ENCODE measurements at places on chromosomes 7 and 10.

- DNase-seq: peak; percentile 96
Measured at GRCh38 chr7:135662373-135663114, at the start of gene STMP1. Gene STMP1, plus strand, starts transcription at chr7:135662514.

DNA sequence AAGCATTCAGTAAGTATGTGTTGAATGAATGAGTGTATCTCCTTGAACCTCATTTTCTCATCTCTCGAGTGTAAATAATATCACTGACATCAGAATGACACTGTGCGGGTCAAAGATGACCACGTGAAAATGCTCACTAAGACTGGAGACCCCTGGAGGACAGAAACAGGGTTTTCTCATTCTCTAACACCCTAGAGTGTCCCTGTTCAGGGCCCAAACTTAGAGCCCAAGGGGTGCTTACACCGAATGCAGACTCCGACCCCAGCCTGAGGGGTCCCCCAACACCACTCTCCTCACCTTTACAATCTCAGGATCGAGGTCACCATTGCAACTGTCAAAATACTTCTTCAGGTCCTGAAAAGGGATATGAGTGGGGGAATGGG lies 1.4 kb downstream of the CDK5 start:
- no peak for DNase-seq

- no peak for DNase-seq
Measured at GRCh38 chr7:130896051-130896881, 162.3 kb upstream of the KLF14 start.

GRCh38 chr7:80876894-80877414 lies 41.9 kb downstream of the SEMA3C start:
- DNase-seq: peak; percentile 57

- no peak for DNase-seq
Measured at GRCh38 chr10:21499701-21500577, 25.5 kb downstream of the SKIDA1 start.

DNA sequence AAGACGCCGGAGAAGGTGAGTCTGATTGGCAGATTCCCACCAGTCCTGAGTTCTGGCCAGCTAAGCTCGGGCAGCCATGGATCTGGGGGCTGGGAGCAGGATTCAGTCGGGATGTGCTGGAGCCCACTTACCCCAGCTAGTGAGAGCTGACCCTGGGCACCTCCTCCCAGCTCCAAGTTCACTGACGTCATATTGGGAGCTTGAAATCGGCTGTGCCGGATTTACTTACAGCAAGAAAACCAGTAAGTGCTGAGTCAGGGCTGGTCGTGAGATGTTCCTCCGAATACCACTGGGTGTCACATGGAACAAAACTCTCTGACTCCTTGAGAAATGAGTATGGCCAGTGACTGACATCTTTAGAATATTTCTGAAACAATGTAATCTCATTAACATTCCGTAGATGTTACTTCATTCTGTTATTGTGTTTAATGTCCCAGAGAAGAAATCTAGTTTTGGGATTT lies 621.2 kb downstream of the SDK1 start:
- DNase-seq: peak; percentile 97

GRCh38 chr7:1946773-1947450 lies 276.8 kb downstream of the ELFN1 start:
- DNase-seq: no peak

GRCh38 chr7:81533426-81533825 lies 236.4 kb downstream of the HGF start:
- DNase-seq: no peak

GRCh38 chr7:131097662-131098376 lies 229.9 kb upstream of the MKLN1 start:
- no peak for DNase-seq

- DNase-seq: no peak
Measured at GRCh38 chr10:51615764-51616298, 83.6 kb downstream of the CSTF2T start.
